Mesenchymal stem cell (in vitro differentiated cells and primary cell): ENCODE measurements at places on chromosomes 6 and 20.
A peak's percentile ranks its signal among the peaks of the same experiment; 100 is the strongest.

GRCh38 chr6:161342039-161342438 lies 68.2 kb upstream of the AGPAT4 start:
- no peak for DNase-seq

DNA sequence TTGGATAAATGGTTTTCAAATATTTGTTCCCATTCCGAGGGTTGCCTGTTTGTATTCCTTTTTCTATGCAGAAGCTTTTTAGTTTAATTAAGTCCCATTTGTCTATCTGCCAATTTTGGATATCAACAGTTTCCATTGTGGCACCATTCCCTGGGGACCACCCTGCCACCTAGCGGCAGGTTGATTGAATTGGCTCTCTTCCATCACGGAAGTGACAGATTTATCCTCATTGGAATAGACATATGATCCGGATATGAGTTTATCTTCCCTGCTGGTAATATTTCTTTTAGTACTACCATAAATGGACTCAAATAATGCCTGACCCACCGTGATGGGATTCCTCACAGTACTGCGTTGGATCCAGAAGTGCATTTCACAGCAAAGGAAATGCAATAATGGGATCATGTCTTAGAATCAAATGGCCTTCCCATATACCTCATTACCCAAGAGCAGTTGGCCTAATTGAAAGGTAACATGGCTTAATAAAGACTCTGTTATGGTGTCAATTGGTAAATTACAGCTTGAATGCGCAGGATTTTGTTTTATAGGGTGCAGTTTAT lies 327.0 kb downstream of the BMP2 start:
- DNase-seq, result peak; percentile 22

- no peak for DNase-seq
Observed at GRCh38 chr6:166297606-166298005, 10.6 kb downstream of the PRR18 start.

DNA sequence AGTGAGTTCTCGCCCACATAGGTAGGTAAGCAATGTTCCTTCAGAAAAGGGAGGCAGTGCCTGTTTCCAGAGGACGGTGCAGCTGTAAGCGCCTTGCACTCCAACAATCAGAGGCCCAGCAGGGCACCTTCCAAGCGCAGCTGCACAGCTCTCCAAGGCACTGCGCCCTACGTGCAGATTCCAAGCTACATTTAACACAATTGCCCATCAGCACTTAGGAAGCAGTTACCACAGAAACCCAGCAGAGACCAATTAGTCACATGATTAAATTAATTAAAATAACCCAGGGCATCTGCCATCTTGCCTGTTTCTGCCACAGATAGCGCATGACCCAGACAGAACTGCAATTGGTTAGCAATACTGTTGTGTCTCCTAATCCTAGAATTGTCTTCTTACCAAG lies 65.5 kb downstream of the SOBP start:
- no peak for DNase-seq

DNA sequence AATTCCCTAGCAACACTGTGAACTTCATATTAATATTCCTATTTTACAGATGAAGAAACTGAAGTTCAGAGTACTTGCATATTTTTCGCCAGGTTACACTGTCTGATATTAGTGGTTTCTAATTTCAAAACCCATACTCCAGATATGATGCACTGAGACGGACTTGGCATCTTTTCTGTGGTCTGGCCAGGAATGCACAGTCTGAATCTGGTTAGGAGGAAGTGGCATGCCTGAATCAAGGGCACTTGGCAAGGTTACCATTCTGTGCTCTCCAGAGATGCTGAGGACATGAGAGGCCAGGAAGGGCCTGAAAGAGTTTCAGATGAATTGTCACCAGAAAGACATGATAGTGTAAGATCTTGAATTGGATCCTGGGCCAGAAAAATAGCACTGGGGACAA lies 150.1 kb downstream of the HAO1 start:
- no peak for DNase-seq

DNA sequence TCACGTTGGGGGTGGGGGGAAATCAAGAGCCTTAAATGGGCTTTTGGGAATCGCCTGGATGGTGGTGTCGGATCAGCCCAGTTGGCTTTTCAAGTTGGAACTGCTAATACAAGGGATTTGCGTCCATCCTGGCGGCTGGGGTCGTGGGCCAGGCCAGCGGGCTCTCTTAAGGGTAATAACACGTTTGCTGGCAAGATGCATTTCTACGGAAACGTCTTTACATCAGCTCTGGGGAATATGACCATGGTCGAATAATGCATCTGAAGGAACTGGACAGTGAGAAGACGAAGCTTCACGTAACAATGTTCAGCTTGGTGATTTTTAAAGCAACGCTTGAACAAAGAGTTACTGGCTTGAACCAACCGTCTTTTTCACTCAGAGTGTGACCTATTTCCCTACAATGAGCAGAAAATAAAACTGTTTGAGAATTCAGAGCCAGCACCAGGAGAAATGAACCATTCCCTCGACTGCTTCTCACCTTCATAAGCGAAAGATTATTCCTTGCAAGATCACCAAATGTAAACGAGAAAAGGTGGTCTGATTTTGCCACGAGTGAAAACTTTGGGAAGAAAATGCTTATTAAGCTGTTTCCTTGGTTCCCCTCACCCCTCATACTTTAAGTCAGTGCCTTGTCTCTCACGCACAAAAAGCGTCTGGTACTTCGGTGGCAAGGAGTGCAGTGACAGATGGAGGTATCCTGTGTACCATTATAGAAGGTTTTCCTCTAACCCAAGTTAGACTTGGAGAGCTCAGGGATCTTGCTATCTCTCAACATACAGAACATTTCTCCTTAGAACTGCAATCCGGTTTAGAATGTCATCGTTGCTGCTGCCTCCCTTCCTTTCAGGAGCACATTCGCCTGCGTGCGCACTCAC lies 1.4 kb upstream of the MARCKS start:
- DNase-seq, result peak; percentile 77

DNA sequence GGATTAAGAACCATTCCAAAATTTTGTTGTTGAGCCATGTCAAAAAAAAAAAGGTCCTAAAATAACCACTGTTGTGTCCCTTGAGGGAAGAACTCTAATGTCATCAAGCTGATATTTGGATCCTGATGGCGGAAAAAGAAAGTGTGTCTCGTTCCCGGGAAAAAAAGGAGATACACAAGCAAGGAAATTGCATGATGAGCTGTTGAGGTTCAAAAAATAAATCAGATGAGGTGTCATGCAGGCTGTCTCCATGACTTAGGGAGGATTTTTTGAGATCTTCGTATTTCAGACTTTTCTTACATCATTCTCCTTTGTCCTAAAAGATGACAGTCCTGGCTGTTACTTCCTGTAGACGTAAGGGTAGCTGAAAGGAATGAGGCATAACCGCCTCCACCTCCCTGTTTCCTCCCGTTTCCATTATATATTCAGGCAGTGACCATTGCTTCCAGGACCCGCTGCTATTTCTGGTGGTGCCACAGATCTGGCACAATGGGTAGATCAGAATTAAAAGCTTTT lies 117.3 kb upstream of the TNFAIP3 start:
- no peak for DNase-seq

- DNase-seq, result no peak
Observed at GRCh38 chr6:104640150-104640700, 219.5 kb downstream of the HACE1 start.

DNA sequence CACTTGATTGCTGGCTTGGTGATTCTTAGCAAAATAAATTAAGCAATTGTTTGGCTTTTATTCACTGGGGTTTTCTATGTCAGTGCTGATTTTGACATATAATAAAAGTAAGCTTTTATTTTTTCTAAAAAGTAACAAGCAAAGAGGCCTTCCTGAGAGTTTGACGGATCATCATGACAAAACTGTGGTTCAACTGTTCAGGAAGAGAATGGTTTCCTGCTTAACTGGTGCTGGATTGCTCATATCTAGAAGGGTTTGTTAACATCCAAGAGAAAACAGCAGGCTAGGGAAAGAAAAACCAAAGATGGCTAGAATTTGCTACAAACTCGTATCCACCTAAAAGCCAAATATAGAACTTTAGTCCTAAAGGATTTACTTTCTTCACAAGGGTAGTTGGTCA lies 21.2 kb downstream of the SERPINB1 start:
- DNase-seq, result no peak

DNA sequence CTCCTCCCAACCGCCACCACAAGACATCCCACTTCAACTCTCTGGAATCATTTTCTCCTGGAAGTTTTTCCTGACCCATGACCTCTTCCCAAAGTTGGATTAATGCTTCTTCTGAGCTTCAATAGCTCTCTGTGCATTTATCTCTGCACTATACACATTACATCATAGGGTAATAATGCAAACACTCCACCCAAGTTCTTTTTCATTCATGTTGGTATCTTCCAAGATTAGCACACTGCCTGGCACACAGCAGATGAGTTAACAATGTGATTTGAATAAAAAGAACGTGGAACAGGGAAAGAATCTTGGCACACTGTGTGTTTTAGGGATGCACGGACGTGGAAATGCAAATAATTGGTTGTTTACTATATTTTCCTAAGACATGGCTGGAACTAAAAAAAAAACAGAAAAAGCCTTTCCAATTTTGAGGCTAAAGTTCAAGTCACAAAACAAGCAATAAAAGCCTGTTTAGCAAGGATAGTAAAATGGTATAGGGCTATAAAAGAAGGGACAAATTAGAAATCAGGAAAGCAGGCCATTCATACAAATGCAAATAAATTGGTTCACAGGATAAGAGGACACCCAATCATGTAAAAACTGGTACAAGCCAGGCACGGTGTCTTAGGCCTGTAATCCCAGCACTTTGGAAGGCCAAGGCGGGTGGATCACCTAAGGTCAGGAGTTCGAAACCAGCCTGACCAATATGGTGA lies 1.6 kb upstream of the FAM135A start:
- DNase-seq, result no peak
